ENCODE measurements at places on chromosomes 12 and 14.

DNA sequence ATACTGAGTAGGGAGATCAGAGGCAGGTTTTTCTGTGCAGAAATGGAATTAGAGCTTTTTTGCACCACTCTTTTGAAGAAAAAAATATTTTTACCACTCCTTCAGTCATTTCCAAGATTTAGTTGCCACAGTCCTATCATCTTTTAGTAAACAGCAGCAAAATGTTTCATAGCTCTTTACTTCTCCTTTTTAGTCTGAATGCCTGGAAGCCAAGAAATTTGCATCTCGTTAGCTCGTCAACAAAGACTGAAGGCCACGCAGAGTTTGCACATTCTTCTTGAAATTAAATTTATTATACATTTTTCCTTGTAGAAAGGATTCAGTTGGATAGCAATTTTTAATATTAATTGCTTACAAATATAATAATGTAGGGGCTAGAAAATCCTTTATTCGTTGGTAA, 544.5 kb upstream of the ATP2B1 start:
- no peak for DNase-seq

DNA sequence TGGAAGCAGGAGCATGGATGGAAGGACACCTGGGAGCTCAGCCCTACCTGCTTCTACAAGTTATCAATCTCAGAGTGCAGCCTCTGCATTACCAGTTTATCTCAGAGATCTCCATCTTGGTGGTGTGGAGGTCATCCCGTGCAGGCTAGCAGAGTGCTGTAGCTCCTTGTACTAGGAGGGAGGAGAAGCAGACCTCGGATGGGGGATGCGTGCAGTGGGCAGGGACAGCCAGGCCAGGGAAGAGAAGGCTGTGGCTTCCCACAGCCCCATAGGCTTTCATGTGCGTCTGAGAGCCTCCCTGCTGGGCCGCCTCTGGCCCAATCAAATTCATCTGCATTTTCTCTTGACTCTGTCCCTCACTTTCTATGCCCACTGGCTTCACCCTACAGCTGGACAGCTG, 8.8 kb upstream of the KRT82 start:
- no peak for DNase-seq

GRCh38 chr14:102571043-102571442, 21.4 kb upstream of the RCOR1 start:
- DNase-seq: no peak

GRCh38 chr12:105343836-105344235, 13.3 kb downstream of the C12orf75 start:
- DNase-seq: no peak

DNA sequence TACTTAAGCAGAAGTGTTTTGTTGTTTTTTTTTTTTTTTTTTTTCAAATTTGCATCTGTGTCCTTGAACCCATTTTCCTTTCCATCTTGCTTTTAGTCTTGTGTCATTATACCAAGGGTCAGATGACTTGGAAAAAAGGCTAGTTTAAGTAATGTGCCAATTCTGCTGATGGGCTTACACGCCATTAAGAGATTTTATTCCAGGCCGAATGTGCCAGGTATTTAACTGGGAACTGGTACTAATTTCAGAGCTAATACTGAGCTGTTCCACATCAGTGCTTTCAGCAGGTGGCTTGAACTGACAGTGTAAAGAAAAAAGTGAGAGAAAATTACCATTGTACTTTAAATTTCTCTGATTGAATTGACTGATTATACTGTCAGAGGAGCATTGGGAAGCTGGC, 224.9 kb downstream of the NPAS3 start:
- no peak for DNase-seq

DNA sequence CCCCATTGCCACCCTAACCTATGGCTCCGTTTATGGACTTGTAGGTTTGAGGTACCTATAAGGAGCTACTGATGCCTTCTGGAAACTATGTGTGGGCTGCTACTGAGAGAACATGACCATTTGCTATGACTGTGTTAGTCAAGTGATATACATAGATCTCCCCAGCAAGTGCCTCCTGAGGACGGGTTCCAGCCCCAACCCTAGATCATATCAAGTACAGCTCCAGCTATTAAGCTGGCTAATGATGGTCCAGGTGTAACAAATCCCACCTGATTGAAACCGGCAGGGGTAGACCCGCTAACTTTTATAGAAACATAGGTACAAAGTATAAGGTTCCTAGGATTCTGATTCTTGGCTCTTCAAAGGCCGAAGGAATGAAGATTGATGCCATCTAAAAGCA, 23.7 kb downstream of the NINJ2 start:
- DNase-seq: no peak

DNA sequence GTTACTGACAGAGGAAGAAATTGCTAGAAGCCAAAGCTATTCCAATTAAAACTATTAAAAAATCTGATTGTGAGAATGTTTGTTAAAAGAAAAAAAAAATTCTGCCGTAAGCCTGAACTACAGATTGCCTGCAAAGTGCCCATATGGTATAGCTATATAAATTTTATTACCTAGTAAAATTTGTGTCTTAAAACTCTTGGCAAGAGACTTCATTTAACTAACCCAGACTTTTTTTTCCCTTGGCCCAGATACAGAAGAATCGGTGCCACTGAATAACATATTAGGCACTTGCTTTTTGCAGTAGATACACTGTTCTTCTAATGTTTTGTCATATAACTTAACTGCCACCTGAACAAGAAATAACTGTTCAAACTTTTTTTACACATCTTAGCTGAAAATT, 125.5 kb downstream of the RPS29 start:
- no peak for DNase-seq

DNA sequence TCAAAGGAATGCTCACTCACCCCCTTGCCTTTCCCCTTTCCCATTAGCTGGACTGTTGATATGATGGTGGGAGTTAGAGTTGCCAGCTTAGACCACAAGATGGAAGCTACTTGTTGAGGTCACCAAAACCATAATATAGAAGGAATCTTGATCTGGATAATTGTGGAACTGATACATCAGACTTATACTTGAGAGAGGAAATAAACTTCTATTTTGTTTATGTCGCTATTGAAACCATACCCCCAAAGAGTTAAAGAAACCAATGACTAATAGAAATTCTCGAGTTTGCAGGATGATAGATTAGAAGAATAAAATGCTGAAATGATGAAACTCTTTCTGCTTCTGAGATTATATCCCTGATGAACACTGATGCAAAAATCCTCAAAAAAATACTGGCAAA, 37.9 kb downstream of the TDG start:
- no peak for DNase-seq

- DNase-seq: no peak
Measured at GRCh38 chr12:85920324-85920947, 46.3 kb downstream of the NTS start.

DNA sequence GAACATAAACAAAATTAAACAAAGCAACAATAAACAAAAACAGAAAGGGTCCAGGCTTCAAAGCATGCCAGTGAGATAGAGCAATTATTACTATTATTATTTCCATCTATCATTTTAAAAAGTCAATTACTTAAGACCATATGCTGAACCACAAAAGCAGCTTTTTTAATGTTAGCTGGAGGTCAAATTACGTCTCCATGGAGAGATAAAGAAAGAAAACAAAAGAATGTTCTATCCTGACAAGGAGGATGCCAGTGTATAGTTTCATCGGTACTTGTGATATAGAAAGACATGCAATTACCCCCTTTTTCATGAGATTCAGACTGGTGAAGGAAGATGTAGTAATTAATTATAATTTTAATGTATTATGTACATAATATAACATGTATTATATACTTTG, 81.6 kb upstream of the DCN start:
- DNase-seq: no peak

DNA sequence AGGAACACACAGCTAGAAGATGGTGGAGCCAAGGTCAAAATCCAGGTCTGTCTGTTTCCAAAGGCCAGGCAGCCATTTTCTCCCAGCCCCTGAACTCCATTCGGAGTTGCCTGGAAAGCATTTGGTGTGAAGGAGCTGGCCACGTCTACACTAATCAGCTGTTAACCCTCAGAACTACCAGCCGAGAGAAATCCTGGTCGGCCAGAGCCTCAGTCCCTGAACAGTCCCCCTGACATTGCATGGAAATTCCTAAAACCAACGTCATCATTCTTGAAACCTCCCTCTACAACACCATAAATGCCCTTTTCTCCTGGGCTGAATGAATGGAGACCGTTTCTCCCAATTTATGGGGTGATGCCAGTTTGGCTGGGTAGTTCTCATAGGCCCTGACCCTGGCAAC, 245.6 kb downstream of the SLC41A2 start:
- DNase-seq: no peak

DNA sequence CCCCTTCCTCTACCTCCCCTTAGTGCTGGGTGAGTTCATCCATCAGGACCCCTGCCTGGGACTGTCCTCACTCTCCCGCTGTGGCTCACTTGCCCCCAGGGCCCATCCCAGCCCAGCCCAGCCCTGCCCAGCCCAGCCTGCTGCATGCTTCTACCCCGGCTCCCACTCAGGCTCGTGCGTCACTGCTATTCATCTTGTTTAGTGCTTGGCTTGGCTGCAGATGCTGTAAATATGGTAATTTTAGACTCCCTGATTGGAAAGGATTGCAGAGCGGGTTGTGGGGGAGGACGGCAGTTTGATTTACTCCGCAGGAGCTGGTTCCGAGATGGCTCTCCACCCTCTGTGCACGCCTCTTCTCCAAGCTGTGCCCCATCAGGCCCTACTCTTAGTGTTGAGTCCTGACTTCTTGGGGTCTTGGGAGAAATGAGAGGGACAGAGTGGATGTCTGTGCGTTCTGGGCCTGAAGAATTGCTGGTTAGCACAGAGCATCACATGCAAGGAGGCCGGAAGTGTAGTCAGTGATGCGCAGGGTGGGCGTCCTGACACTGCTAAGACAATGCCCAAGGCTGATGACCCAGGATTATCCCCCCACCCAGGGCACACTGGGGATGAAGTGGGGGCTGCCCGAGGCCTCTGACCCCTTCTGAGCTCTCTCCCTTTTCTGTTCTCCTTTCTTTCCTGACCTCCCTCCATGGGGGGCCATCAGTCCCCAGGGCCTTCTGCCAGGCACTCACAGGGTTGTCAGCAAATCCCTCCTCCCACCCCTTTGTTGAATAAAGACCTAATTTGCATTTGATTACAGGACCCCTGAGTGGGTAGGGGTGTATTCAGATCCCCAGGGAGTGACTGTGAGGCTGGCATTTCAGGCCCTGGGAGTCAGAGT, 244.4 kb downstream of the ZFP36L1 start:
- no peak for DNase-seq

DNA sequence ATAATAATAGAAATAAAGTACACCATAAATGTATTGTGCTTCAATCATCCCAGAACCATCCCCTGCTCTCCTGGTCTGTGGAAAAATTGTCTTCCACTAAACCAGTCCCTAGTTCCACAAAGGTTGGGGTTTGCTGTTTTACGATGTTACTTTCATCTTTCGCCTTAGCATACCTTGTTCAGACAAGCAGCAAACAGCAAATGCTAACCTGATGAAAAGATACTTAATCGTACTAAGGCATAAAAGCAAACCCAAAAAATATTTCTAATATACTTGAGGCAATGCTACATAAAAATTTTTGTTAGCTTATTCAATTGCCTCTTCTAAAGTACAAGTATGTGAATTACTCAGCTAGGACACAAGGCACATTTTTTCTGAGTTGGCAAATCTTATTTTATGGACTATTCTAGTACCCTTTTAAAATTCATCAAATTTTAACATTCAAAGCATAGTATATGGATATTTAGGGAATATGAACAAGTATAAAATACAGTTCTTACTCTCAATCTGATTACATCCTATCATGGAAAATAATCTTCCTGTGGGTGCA, 97.1 kb upstream of the PLEKHG7 start:
- no peak for DNase-seq

GRCh38 chr14:99481745-99482099, 513 bp downstream of the CCNK start:
- DNase-seq: no peak

- DNase-seq: no peak
Measured at GRCh38 chr12:111028830-111029229, 108.5 kb upstream of the MYL2 start.

DNA sequence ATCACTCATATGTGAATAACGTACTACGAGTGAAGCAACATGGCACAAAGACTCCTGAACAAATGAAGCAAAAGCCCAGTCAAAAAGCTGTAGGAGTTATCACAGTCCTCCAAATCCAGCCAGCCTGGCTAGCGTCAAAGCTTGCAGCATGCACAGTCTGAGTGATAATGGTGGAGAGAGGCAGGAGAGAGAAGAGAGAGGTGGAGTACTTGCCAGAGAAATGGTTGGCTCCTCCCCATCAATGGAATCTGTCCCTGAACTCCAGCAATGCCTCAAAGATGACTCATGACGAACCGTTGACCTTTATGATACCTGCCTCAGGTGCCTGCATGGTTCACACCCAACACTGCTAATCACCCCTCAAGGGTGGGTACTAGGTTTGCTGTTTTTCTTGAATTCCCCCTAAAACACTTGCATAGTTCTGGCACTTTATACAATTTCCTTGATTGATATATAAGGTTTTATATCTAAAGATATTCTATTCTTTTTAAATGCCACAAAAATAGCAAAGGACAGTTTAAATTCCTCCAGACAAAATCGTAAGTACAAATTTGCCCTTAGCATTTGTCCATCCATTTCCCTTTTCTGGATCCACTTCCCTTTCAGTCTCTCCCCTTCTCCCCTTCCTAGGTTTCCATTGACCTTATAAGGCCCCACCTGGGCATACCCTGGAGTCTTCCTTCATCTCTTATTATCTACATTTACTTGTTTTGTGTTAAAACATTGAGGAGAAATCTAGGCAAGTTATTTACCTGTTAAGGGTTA, 10.2 kb downstream of the ARHGDIB start:
- no peak for DNase-seq

DNA sequence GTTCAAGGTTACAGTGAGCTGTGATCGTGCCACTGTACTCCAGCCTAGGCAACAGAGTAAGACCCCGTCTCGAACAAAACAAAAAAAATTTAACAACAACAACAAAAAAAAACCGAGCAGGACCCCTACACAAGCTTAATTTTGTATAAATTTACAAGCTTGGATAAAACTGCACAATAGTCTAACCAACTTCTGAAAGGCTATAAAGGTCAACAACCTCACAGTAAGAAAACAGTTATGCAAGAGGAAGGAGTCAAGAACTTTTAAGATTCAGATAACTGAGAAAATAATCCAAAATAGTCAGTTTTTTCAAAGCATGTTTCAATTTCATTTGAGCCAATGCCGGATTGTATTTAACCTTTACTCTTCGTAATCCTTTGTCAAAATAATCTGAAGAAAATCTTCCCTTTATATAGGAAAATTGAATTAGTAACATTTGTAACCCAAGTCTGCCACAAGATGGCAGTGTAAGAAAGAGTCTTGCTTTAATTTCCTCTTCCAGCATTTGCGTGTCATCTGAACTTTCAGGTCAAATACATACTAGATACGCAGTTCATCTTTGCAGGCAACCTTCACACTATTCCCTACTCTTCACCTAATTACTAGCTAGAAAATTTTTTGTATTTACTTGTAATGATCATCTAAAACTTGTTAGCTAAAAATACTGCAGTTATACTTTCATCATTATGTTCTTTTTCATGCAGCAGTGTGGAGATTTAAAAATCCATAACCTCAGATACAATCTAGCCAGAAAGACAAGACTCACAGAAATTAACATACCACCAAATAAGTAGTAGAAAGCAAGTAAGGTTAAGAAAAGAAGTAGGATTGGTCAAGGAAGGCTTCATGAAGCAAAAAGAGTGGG, 5.8 kb downstream of the CCNB1IP1 start:
- DNase-seq: no peak

GRCh38 chr12:113837528-113838296, 128.4 kb downstream of the RBM19 start:
- DNase-seq: no peak

All from cortex of kidney (tissue), 1 donor.